ENCODE measurements at places on chromosomes 6 and 20.

DNA sequence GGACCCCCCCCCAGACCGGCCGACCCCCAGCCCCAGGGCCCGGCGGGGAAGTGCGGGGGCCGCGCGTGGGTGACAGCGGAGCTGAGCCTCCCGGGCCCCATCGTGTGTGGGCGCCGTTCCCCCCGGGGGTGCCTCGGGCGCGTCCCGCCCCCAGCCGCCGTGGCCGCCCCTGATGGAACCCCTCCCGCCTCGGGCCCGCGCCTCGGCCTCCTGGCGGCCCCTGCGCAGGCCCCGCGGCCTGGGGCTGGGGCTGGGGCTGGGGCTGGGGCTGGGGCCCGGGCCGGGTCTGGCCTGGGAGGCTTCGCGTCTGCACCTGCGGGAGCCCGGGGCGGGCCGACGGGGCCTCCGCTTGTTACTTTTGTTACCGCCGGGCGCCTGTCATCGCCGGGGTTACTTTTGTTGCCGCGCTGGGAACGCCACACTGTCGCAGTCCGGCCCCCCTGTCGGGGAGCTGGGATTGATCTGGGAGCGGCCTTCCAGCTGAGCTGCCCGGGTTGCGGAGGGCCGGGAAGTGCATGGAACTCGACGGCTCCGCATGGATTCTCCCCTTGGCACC lies 598 bp downstream of the OGFR start:
- no peak for DNase-seq

DNA sequence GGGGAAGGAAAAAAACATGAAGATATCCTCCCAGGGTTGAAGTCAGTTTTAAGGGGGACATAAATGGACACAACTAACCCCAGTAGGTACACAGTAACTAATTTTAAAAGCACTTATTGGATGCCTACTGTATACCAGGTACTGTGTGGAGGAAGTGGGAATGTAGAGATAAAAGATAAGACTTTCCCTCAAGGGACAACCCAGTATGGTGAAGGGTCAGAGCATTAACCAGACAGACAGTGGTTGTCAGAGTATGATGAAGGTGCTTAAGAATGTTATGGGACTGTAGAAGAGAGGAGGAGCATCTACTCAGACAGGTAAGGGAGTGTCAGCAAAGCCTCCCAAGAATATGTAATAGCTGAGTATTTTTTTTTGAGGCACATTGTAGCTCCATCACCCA lies 906 bp downstream of the ABCF1 start:
- DNase-seq: no peak

DNA sequence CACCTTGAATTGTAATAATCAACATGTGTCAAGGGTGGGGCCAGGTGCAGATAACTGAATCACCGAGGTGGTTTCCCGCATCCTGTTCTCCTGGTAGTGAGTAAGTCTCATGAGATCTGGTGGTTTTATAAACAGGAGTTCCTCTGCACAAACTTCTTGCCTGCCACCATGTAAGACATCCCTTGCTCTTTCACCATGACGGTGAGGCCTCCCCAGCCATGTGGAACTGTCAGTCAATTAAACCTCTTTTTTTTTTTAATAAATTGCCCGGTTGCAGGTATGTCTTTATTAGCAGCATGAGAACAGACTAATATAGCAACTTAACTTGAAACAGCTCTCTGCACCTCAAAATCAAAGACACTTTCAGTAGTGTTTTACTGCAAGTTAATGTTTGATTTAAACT lies 121.6 kb downstream of the OGFRL1 start:
- no peak for DNase-seq

- DNase-seq: no peak
Measured at GRCh38 chr6:154805288-154805911, 72.2 kb downstream of the SCAF8 start.

DNA sequence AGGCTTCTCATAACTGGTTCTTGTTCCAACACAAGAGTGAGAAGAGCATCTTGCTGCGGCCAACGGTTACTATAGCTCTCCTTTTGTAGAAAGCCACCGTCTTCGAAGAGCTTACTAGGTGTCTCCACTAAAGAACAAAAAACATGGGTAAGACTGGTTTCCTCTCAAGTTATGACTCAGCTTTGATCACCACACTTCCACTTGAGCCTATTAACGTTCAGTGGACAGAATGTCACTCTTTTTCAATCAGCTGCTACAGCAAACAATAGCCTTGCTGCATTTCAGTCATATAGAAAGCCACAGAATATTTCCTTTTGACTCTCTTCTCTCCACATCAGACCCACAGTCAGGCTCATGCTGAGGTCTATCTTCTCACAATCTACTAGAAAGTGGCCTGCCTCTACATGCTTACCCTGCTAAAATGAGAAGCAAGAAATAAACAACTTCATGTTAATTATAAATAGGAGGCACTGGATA lies 243.5 kb upstream of the PREP start:
- DNase-seq: no peak

DNA sequence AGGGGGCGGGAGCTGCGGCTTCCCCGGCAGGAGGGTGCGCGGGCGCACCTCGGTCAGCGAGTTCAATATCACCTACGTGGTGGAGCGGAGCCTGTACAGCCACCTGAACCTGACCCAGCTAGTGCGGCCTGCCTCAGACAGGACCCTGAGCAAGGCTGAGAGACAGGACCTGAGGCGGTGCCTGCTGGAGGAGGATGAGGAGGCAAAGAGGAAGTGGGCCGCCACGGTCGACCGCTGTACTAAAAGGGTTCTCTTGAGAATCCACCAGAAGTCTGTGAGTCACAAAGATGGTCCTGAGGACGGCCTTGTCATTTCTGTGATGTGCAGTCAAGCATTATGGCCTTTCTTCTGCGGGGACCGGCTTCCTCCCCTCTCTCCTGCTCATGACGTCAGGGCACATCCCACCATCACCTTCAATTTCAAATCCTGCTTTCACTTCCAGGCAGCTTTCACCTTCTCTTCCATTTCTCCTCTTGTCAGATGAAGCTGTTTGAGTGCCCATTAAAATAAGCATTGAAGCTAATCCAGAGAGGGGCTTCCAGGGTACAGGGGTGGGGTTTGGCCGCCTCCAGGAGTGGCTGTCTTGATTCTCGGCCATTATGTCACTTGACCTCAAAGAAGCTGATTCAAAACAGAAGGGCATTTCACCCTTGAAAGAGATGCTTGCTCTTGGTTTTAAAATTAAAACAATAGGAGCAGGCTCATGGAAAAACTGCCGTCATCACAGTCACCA lies 177.6 kb downstream of the SASH1 start:
- no peak for DNase-seq

GRCh38 chr20:6007094-6007528 lies 46.7 kb downstream of the LRRN4 start:
- DNase-seq: no peak

DNA sequence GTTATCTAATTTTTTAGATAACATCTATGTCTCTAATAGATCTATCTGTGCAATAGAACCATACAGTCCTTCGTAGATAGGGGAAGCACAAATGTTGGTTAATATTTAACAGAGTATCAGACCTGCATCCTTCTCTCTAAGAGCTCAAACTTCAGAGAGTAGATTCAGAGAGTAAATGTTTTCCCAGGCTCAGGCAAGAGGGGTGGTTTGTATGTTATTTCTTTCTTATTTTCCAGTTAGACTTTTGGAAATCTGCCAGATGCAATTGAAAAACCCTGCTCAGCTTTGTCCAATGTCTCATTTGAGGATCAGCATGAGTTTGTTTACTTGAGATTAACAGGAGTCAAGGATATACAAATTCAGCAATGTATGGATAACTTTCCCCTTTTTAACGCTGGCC lies 361.9 kb downstream of the BCKDHB start:
- no peak for DNase-seq

GRCh38 chr6:8175046-8175777 lies 72.9 kb upstream of the EEF1E1 start:
- no peak for DNase-seq

GRCh38 chr6:159828074-159828473 lies 28.0 kb downstream of the PNLDC1 start:
- DNase-seq: no peak

DNA sequence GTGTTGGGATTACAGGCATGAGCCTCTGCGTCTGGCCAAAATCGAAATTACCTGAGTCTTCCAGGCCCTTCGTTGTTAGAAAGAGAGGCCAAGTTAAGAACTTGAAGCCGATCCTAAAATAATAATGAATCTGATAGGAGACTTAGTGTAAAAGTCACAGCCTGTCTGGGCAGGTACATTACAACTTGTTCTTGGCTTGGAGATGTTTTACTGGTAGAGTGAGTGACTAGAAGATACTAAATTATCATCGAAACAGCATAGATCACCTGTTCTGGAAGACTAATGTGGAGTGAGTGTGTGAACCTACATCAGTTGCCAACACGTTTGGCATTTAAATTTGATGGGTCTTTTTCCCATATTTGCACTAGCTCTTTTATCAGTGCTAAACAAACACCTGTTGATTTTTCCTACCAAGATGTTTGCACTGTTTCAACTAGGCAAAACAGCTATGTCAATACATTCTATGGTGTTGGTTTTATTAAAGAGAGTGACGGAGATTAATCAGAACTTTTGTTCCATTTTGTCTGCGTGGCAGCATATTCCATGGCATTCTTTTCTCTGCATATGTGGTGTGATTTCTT lies 4.6 kb upstream of the TMEM217 start:
- DNase-seq: no peak

DNA sequence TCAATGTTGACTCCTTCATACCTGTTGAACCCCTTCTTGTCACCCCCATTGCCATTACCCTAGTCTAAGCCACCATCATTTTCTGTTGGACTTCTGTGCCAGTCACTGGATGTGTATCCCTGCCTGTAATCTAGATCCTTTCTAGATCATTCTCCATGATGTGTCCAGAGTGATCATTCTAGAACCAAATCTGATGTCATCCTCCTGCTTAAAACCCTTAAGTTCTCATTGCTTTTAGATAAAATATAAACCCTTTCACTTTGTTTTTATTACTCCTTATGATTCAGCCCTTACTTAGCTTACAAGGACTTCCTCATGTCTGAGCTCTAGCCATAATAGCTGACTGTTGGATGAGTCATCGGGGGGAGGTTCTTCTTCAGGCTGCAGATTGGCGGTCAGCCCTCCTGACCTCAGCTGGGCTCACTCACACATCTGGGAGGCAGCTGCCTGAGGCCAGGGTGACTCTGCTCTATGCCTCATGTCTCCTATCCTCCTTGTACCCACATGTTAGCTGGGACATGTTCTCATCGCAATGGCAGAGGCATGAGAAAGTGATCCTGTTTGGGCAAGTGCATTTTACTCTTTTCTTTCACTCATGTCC lies 287.6 kb downstream of the ESR1 start:
- no peak for DNase-seq

- no peak for DNase-seq
Measured at GRCh38 chr6:108741331-108741989, 106.8 kb upstream of the ARMC2 start.

DNA sequence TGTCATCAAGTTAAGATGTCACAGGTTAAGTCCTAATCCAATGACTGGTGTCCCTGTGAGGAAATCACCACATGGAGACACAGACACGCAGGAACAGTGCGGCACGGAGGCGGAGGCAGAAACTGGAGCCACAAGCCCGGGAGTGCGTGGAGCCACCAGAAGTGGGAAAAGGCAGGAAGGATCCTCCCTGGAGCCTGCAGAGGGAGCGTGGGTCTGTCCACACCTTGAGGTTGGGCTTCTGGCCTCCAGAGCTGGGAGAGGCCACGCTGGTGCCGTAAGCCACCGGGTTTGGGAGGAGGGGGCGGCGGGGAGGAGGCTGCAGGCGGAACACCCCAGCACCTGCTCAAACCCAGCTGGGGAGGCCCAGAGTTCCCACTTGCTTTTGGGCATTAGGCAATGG lies 3.8 kb downstream of the CABLES2 start:
- DNase-seq: no peak

DNA sequence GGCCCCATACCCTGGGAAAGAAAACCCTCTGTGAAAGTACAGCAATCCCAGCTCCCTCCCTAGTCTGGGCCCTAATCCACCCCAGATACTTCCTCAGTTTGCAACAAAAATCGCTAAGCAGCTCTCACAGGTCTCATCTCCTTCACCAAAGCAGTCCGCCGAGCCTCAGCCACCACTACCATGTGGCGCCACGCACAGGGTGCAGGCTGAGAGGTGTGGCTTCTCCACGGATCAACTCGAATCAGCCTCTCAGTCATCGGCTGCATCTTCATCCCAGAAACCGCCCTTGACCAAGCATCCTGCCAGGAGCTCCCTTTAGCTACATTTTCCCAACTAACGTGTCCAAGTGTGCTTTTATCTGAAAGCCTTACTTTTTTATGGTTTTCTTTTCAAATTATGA lies 50.7 kb downstream of the ANKRD60 start:
- DNase-seq: no peak

DNA sequence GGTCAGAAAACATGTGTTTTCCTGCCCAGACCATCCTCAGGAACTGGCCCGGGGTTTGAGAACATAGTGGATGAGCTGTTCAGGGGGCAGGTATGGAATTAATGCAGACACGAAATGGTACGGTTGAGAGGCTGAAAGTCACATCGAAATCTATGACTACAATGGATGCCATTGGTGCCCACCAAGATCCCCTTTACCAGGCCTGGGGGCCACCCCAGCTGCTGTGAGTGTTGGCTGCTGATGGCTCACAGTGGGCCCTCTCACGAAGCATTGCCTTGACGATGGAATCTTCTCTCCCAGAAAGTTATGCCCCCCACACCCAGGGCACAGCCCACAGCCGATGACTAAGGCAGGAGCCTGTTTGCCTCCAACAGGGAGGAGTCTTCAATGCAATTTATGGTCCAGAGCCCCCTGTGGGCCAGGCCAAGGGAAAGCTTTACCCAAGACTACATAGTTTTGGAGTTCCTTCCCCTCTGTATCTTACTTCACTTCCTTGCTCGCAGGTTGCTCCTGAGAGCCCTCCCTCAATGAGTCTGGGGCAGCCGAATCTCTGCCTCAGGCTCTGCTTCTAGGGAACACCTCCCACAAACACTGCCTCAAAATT lies 92.6 kb downstream of the BFSP1 start:
- no peak for DNase-seq

DNA sequence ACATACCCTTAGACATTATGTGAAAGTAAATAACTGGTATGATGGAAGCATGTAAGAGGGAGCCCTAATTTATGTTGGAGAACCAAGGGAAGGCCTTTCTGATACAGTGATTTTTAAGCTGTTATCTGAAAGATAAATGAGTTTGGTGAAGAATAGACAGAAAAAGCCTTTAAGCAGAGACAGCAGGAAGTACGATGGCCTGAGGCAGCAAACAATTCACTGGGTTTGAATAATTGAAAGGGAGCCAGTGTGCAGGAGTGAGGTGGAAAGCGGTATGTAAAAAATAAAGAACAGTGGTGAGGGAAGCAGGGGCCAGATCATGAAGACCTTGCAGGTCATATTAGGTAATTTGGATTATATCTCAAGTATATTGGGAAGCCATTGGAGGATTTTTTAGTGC lies 4.1 kb upstream of the RAB23 start:
- no peak for DNase-seq

DNA sequence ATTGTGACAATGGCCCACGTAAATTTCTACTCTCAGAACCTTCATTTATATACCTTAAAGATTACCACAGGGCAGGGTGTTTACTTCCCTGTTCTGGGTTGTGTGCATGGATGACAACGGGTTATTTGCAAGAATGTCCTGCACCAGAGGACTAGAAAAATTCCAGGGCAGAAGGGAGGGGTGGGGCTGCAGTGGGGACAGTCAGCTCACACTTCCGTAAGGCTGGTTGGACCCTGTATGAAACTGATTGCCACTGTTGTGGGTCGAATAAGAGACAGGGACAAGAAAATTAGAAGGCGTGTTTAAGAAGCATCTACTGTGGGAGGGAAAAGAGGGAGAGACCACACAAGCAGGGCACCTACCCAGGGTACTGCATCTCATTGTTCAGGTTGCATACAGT lies 96.5 kb downstream of the SNAP25 start:
- DNase-seq: no peak

- no peak for DNase-seq
Measured at GRCh38 chr6:156848123-156848522, 70.9 kb downstream of the ARID1B start.
